ENCODE measurements at places on chromosomes 5 and 9. TPM values are rescaled to one million over a fixed set of nuclear protein-coding genes. Genes with fewer than 3 reads are reported as not detected.

Gene SIT1
- 195 TPM for total RNA-seq

Gene DBH
- not detected for total RNA-seq

Gene PCA3
- total RNA-seq, result not detected

Gene LHX2
- total RNA-seq, result not detected

Gene SMARCA2
- total RNA-seq, result 285 TPM

- DNase-seq, result no peak
Measured at GRCh38 chr5:4976902-4977301, 163.2 kb upstream of the ADAMTS16 start.

DNA sequence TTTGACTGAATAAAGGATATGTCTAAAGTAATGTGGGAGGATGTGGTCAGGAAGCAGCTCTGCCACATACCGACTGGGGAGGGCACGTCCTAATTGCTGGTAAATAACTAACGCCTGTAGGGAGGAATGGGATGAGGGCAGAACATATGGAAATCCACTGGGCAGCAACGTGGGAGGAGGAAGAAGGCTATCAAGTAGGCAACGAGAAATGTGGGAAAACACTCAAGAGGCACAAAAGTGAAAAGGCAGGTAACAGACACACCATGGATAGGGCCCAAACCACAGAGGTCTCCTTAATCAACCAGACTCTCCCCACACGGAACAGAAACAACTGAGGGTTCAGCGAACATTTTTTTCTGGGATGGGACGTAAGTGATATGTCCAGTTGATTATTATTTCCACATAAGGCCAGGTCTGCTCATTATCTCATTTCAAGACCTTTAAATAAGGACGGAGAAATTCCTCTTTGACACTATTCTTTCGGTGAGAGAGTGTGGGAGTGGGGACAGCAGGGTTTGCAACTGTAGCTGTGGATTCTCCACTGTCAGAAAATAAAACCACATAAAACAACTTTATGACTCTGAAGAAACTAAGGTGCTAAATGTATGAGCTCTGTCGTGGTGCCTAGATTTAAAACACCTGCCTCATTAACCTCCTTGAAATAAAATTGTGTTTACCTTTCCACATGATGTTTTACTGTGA, 17.0 kb downstream of the IARS1 start:
- DNase-seq, result no peak

DNA sequence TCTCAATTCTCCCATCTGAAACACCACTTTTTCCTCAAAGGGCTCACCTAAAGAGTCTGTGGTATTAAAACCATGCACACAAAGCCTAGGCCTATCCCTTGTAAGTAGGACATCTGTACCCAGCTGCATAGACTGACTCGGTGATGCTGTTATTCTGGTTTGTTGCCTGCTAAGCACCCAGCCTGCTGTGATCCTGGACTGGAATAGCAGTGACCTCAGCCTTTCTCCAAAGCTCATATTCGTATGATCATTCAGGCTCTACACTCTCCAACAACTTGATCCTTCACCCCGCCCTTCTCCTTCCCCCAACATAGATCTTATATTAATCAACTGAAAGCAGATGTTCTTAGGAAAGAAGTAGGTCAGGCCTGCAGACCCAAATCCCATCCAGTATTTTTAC, 81.4 kb upstream of the WWC1 start:
- no peak for DNase-seq

DNA sequence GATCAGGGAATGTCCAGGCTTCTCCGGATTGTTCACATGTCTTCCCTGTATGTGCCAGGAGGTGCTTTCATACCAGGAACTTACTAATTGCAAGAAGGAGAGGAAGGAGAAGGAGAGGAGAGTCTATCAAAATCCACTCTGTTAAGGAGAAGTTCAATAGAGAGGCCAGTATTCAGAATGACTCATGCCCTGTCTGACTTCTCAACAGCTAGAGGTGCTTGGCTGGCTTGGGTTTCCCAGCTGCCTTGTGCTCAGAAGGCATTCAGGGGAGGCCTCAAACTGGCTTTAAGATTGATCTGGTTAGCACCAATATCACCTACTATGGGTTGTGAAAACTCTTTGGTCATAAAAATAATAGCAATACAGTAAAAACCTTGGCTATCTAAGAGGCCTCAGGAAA, 167.9 kb upstream of the GLRA1 start:
- DNase-seq, result no peak

GRCh38 chr5:7638456-7638855, 212.5 kb downstream of the CFAP90 start:
- DNase-seq, result no peak

DNA sequence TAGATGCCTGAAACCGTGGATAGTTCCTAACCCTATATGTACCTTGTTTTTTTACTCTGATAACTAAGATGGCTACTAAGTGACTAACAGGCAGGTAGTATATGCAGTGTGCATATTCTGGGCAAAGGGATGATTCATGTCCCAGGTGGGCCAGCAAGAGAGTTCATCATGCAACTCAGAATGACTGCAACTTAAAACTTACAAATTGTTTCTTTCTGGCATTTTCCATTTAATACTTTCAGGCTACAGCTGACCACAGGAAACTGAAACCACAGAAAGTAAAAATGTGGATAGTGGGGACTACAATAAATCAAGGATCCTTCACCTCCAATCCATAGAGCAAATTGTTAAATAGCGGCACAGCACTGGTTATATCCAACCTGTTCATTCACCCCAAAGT, 30.7 kb upstream of the VCAN start:
- no peak for DNase-seq

DNA sequence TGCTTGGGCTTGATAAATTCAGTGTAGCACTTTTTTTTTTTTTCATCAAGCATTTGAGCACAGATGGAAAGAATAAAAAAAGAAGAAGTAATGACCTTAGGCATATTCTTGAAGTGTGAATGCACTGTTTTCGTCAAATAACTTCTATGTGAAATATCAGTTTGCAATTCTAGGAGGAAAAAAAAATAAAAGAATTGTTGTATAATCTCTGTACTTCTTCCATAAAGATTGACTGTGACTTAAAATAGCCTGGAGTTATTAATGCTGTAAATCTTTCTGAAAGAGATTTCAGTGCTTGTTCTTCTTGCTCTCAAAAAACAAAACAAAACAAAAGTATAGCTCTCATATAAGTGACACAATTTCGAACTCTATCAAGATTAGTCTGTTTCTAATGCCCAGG, 536.9 kb upstream of the ZNF608 start:
- no peak for DNase-seq

- DNase-seq, result no peak
Measured at GRCh38 chr9:94840738-94841137, 114.2 kb downstream of the AOPEP start.

DNA sequence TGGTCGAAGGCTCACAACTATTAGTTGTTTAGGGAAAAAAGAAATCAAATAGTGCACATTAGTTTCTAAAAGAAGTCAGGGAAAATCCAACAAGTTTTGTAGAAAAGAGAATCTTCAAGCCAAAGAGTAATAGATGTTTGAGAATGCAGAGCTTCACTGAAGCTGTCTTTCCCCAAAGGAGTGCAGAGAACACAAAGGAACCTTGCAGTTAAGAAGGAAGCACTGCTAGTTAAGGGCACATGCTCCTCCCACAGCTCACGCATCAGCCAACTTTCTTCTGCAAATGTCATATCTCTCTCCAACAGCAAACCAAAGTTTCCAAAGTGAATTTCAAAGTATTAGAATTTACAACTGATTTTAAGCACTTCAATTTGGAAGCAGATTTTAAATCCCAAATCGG, 116.4 kb upstream of the FST start:
- DNase-seq, result no peak

DNA sequence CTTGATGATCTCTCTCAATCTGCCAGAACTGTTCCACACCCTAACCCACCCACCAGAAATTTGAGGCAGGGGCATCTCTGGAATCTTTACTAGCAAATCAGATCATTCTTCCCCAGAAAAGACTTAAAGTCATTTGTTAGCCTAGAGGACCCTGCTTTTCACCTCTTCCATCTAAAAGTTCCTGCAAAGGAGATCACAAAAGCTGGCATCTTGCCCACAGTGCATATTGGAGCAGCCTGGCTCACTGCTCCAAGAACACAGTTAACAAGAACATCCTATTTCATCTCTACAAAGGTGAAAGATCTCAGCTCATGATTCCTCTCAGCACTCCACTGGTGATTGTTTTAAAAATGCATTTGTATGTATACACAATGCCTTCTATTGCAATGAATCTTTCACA, 36.3 kb downstream of the GABRP start:
- DNase-seq, result no peak

DNA sequence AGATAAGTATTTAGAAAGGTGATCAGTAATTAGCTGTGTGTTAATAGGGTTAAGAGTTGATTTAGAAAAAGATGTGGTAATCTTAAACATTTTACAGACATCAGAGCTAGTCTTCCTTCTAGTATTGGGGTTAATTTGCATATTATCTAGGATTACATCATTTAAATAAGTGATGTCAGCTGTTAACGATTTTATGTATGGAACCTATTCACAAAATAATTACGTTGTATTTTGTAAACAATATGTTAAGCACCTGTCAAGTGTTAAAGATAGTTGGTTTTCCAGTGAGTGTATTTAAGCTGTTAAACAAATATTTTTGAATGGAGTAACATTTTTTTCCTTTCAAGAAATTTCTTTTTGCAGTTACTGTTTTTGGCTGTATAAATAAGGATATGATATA, 2.2 kb downstream of the DCP2 start:
- no peak for DNase-seq

- no peak for DNase-seq
Measured at GRCh38 chr5:50575740-50576139, 90.7 kb upstream of the PARP8 start.

Data from activated naive CD8-positive, alpha-beta T cell treated with anti-CD3 and anti-CD28 coated beads, Interleukin-2, amount 10 ng/mL, durations not matched to agents 7 days and 5 days (primary cell).